ENCODE measurements at places on chromosomes 7 and 10.

GRCh38 chr10:4501306-4501705 lies 324.7 kb upstream of the AKR1E2 start:
- no peak for DNase-seq

- DNase-seq = no peak
These were observed 75.2 kb upstream of the CHST15 start for GRCh38 chr10:124168581-124168980.

GRCh38 chr7:151800861-151801260 lies 76.1 kb downstream of the PRKAG2 start:
- DNase-seq = no peak

GRCh38 chr10:102064868-102065560 lies at the start of gene HPS6:
TSS of gene HPS6 (plus strand) at chr10:102065349. CDS start at chr10:102065475, 126 bp downstream.
- DNase-seq = peak; percentile 62

DNA sequence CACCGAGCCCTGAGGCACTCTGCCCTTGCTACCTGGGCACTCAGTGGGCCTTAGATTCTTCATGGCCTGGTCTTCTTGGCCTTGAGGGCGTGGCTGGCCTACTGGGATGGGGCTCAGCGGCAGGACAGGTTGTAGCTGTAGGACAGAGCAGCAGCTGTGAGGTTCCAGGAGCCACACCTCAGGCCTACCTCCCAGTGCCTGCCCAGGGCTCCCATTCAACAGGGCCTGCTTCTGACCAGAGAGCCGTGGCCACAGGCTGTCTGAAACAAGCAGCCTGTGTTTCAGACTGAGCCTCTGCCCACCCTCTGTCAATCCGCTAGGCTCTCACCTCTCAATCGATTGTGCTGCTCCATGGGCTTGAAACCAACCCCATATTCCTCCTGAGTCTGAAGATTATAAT lies 928.0 kb upstream of the ZNF722 start:
- DNase-seq = no peak

- DNase-seq = peak; percentile 37
These were observed 182.4 kb downstream of the PLXNA4 start for GRCh38 chr7:132393789-132394261.

GRCh38 chr10:52308251-52309031 lies 5.6 kb upstream of the DKK1 start:
- peak; percentile 52 for DNase-seq
